RWPE1 (cell line): ENCODE measurements at places on chromosomes 4 and X.
A peak's percentile ranks its signal among the peaks of the same experiment; 100 is the strongest.

- DNase-seq: no peak
Observed at GRCh38 chrX:110410603-110411002, 52.0 kb downstream of the RTL9 start.

GRCh38 chrX:15947648-15948317, 93.2 kb upstream of the AP1S2 start:
- peak; percentile 21 for DNase-seq

- DNase-seq: no peak
Observed at GRCh38 chr4:150570862-150571261, 11.1 kb upstream of the MAB21L2 start.

DNA sequence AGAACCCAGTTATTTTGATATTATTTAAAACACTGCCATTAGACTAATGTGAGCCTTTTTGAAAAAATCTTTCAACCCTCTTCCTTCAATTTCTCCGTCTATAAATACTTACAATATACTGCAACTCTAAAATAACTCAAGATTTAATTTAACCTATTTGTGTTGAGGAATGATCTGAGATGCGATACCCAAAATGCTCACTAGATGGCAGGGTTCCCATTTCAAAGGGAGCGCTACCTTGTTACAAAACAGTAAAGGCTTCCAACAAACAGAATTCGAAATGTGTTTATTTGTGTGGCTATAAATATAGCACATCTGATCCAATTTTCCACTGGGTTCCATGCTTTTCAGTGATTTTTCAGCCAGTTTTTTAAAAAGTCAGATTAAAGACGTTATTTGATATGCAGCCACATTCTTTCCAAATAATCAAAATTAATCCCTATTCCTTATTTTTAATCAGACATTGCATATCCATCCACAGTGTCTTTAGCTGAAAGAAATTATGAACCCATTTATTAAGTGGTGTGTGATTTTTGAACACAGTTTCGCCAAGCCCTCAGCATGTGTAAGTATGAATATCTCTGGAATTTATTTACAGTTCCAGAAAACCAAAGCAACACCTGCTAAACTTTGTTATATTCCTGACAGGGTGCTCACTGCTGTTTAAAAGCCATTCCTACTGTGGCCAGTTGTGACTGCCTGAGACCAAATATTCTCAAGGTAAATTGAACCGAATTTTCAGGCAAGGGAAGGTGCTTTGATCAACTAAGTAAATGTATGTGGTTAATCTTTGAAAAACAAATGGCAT, 668.0 kb upstream of the LCORL start:
- peak; percentile 5 for DNase-seq

DNA sequence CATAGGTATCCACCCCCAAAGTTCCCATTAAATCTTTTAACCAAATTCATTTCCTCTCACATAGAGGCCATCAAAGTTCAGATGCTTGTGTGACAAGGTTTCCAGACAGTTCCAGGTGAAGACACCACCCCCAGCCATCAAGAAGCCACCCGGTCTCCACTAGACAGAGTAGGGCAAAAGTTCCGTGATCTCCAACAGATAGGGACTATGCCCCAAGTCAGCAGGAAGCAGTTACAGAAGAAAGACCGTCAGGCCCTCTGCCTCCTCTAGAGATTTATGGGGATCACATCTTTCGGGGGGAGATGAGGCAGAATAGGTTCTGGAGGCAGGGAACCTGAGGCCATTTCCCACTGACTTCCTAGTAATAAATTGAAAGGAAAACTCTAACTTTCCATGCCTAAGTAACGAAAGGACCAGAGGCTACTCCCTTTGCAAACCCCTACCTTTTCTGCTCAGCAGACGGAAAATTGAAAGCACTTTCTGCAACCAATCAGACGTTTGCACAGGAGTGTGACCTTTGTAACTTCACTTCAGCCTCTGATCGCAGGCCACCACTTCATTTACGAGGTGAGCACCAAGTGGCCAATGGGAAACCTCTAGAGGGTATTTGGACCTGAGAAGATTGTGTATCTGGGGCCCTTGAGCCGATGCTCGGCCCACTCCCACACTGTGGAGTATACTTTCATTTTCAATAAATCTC, 18.5 kb upstream of the ZNF280C start:
- no peak for DNase-seq

DNA sequence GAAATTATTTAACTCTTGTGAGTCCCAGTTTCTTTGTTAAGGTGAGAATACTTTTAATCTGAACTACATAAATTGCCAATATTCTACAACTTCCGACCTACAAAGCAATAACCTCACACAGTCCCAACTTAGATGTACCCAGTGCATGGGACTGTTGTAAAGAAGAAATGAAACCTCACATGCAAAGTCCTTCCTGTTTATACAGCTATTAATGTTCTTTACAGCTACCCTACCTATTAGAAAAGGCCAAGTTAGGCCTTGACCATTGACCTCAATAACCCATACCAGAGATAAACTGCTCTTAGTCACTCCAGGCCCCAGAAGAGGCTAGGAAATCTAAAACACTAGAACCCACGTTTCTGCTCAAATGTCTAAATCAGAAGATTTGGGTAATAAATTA, 920.1 kb upstream of the TENM3 start:
- DNase-seq: no peak

- DNase-seq: no peak
Observed at GRCh38 chr4:70925899-70926635, 23.9 kb downstream of the MOB1B start.

DNA sequence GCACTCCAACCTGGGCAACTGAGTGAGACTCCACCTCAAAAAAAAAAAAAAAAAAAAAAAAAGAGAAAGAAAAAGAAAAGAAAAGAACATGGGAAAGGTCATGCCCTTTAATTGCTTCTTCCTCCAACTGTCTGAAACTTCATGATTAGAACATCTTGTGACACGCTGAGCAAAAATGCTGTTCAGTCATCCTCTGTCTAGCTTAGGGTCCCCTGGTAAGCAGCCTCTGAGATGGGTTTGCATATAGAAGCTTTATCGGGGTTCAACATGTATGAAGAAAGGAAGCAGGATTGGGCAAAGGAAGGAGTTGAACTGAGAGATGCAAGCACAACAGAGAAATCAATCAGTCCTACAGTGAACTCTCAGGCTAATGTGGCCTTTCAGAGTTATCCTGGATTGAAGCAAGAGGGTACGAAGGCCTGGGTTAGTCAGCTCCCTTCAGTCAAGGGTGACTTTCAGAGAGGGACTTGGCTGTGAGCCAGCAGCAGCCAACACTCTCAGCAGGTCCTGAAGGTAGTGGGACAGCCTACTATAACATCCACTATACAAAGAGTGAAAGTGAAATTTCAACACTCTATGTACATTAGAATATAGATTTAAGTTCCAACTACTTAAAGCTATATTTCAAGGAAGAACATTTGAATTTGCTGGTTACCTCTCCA, 11.4 kb downstream of the MAOB start:
- DNase-seq: no peak

GRCh38 chrX:70998411-70999027, 67.6 kb upstream of the SLC7A3 start:
- peak; percentile 25 for DNase-seq

DNA sequence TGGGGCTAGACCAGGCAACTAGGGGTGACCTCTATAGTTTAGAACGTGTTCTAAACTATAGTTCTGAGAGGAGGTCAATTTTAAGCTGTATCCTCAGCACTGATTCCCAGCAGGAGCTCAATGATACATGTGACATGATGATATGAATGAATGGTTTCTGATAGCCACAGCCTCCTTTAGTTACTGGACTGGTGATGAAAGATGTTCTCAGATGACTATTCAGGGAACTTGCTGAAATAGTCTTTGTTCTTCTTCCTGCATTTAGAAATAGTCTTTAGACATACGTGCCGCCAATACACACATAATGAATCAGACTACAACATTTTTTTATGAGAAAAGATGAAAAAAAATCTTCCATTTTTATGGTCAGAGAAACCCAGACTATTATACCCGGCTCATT, 116.3 kb upstream of the TMEM150C start:
- no peak for DNase-seq

GRCh38 chr4:168633064-168633463, 136.2 kb downstream of the PALLD start:
- DNase-seq: no peak

DNA sequence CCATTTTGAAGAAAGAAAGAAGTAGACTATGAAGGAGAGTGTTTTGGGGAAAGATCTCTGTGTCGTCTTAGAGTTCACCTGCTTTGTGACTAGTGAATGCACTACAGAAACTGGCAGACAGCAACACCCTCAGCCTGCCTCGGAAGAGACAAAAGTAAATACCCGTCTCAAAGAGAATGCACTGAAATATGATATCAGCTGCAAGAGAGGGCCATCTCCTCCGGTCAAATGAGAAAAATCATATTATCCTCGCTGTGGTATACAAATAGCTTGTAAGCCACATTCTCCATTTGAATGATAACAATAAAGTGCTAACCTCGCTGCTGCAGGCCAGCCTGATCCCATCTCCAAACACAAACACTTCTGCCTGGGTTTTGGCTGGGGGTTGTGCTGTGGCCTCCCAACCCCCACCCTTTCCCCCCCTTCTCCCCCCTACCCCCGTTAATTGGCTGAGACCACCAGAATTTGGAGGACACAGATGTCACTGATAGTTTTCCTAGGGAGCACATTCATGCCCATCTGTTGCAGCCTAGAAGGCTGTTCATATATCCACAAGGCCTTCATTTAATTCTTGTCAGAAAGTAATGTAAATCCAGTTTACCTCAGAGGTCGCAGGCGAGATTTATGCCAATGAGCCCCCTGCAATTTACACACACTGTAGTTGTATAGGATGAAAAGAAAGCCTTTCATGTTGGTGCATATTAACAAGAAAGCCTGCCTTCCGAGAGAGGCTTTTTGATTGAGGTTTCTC, 46.3 kb downstream of the ALPK1 start:
- no peak for DNase-seq

GRCh38 chr4:141614878-141615586, 21.4 kb upstream of the IL15 start:
- no peak for DNase-seq

GRCh38 chr4:18930487-18930886, 908.9 kb upstream of the LCORL start:
- DNase-seq: no peak

DNA sequence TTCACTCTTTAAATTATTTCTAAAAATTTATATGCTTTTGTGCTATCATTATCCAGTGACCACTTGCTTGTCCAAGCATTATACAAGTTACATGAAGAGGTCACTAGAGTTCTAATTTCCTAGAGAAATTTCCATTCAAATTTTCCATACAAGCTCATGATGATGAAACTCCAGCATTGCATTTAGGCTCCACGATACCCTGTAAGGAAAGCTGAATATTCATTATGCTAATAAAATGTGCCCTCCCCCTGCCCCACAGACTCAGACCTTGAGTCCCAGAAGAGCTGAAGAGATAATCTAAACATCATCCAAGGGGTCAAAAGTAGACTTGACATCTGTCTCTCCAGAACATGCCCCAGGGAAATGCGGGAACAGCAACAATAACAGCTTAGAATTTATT, 19.6 kb upstream of the FAM156A start:
- DNase-seq: no peak

DNA sequence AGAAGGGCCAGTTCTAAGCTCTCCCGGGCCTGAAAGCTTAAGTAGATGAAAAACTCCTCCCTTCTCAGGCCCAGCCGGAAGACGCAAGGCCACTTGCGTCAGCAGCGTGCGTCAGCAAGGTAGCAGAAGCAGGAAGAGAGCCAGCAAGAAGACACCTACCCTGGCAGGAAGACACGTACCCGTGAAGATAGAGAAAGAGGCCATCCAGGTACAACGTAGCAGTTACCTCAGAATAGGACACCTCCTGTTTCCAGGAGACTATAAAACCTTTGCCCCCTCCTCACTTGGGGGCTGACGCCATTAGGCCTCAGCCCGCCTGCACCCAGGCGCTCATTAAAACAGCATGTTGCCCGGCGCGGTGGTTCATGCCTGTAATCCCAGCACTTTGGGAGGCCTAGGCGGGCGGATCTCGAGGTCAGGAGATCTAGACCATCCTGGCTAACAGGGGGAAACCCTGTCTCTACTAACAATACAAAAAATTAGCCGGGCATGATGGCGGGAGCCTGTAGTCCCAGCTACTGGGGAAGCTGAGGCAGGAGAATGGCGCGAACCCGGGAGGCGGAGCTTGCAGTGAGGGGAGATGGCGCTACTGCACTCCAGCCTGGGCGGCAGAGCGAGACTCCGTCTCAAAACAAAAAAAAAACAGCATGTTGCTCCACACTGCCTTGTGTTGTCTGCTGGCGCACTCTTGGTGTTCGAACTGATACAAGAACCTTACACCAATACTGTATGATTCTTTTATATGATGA, 242.7 kb upstream of the NWD2 start:
- DNase-seq: no peak

DNA sequence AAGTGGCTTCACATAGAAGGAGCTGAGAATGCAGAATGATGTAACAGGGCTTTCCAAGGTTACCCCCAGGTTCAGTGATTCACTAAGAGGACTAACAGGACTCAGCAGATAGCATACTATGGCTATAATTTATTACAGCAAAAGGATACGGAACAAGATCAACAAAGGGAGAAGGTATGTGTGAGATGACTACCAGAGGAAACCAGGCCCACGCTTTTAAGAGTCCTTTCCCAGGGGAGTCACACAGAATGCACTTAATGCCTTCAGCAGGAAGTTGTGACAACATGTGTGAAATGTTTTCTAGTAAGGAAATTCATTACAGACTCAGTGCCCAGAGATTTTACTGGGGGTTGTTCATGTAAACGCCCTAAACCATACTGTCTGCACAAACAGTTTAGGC, 373.6 kb upstream of the MAGEB2 start:
- DNase-seq: no peak

- DNase-seq: no peak
Observed at GRCh38 chrX:134180601-134181274, 56.2 kb upstream of the CCDC160 start.

- DNase-seq: no peak
Observed at GRCh38 chrX:123918106-123918721, 43.3 kb upstream of the STAG2 start.

GRCh38 chr4:141140391-141141200, 7.3 kb upstream of the RNF150 start:
- no peak for DNase-seq

DNA sequence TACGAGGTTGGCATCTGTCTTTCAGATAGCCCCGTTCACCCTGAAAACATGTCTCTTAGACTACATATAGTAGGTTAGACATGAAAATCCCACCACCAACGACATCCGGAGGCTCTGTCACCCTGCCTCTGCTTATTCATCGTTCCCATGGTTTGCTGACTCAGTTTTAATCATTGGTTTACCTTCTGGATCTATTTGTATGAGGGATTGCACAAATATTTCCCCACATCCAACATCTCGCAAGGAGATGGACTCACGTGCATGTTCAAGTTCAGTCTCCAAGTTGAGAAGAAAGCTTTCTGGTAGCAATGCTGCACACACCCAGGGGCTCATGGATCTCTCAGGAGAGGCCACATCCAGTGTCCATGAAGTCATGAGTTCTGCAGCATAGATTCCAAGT, 10.8 kb downstream of the CETN2 start:
- DNase-seq: no peak

GRCh38 chrX:17829566-17829965, 31.5 kb downstream of the RAI2 start:
- DNase-seq: no peak
